AG08396 (cell line): ENCODE measurements at places on chromosomes 1 and 21.

GRCh38 chr1:29444081-29444715, 207.9 kb downstream of the PTPRU start:
- DNase-seq: no peak

GRCh38 chr1:230975636-230976035, 3.0 kb downstream of the TTC13 start:
- DNase-seq: no peak

DNA sequence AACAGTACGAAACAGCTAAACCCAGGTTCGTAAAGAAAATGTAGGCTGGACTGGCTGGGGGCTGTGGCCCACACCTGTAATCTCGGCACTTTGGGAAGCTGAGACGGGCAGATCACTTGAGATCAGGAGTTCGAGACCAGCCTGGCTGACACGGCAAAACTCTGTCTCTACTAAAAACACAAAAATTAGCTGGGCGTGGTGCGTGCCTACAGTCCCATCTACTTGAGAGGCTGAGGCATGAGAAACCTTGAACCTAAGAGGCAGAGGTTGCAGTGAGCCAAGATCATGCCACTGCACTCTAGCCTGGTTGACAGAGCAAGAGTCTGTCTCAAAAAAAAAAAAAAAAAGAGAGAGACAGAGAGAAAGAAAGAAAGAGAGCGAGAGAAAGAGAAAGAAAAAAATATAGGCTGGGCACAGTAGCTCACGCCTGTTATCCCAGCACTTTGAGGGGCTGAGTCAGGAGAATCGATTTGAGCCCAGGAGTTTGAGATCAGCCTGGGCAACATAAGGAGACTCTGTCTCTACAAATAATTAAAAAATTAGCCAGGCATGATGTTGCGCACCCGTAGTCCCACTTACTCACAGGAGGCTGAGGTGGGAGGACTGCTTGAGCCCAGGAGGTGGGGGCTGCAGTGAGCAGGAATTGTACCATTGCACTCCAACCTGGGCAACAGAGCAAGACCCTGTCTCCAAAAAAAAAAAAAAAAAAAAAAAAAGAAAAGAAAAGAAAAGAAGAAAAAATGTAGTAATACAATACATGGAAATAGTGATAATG, 35.7 kb downstream of the CAPZB start:
- no peak for DNase-seq

DNA sequence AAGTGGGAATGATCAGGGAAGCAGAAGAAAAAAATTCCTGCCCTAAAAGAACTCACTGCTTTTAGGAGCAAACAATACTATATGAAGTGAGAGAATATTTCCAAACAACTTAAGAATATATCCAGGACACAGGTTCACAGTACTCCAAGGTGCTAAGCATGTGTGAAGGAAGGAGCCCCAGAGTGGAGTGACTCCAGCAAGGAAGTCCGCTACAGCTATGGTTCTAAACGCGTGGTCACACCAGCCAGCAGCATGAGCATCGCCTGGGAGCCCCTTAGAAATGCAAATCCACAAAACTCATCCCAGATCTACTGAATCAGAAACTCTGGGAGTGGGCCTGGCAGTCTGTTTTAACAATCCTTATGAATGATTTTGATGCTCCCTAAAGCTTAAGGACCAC, 36.1 kb downstream of the GADD45A start:
- DNase-seq: no peak

DNA sequence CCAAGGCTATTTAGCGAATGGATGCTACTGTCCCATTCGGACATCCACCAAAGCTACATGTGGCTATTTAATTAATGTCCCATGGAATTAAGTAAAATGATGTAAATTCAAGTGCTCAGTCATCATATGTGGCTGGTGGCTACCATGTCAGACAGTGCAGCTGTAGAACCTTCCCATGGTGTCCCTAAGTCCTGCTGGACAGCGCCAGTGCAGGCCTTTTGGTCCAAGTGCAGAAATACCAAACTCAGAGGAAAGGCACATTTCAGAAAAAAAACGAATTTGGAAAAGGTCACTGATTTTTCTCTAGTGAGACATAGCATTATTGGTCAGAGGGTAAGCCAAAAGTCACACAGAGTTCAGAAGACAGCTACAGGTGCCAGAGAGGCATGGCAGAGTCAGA, 17.6 kb downstream of the TMPRSS2 start:
- no peak for DNase-seq

- no peak for DNase-seq
Measured at GRCh38 chr1:228378873-228379460, 27.7 kb downstream of the TRIM11 start.

DNA sequence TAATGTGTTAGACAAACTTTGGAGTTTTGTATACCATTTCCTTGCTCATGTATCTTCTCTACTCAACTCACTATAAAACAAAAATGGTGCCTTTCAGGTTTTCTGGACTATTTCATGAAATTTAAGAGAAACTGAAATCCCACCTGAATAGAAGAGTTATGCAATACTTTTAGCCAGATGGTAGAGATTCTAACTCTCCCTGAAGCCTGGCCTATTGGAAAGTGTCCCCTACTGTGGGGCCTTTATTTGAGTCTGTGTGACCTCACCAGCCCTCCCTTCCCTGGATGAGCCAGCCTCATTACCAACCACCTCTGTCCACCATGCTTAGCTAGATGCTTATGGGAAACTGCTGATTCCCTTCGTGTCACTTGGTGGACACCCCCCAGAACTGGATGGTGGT, 35.5 kb downstream of the TBX19 start:
- DNase-seq: no peak

- no peak for DNase-seq
Measured at GRCh38 chr1:176609556-176610408, 146.8 kb downstream of the PAPPA2 start.

DNA sequence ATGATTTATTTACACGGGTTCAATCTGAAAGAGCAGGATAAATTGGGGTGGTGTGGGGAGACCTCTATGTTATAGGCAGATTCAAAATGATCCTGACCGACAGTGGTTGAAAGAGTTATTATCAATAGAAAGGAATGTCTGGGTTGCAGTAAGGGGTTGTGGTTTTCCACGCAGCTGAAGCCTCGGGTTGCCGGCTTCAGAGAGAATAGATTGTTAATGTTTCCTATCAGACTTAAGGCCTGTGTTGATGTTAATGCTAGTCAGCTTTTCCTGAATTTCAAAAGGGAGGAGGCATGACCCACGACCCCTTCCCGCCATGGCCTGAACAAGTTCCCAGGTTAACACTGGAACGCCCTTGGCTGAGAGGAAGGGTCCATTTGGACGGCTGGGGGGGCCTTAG, 2.2 kb upstream of the UBE2J2 start:
- DNase-seq: no peak

GRCh38 chr1:8984990-8985389, 39.3 kb downstream of the CA6 start:
- no peak for DNase-seq

GRCh38 chr1:214615109-214615508, 12.1 kb downstream of the CENPF start:
- DNase-seq: peak; percentile 36

DNA sequence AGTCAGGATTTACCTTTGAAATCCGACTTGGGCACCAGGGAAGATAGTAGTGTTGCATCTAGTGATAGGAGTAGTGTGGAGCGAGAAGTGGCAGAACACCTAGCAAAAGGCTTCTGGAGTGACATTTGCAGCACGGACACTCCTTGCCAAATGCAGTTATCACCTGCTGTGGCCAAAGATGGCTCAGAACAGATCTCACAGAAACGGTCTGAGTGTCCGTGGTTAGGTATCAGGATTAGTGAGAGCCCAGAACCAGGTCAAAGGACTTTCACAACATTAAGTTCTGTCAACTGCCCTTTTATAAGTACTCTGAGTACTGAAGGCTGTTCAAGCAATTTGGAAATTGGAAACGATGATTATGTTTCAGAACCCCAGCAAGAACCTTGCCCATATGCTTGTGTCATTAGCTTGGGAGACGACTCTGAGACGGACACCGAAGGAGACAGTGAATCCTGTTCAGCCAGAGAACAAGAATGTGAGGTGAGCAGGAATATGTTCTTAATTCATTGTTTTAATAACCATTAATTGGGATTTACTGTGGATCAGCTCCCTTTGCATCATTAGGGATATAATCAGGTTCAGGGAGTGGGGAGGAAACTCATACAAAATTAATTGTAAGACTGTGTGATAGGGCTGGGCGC, 28.3 kb downstream of the BACH1 start:
- DNase-seq: no peak

GRCh38 chr1:15134285-15134684, 19.3 kb upstream of the TMEM51 start:
- no peak for DNase-seq

- no peak for DNase-seq
Measured at GRCh38 chr1:59171788-59172187, 125.1 kb upstream of the FGGY start.

GRCh38 chr1:227369102-227369760, 50.9 kb upstream of the CDC42BPA start:
- no peak for DNase-seq

DNA sequence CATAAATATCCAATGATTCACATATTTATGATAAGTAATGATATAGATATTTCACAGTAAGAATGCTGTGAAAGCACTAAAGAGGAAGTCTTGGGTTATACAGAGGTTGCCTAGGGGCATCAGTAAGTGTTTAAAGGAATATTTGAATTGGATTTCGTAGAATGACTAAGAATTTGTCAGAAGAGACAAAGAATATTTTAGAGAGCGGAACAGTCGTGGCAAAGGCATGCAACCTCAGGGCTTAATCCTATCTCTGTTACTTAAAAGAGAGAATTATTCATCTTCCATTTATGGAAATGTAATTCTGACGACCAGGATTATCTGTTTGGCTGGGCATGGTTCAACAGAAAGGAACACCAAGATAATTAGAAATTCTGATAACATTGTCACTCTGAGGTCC, 171.9 kb upstream of the NR5A2 start:
- no peak for DNase-seq

DNA sequence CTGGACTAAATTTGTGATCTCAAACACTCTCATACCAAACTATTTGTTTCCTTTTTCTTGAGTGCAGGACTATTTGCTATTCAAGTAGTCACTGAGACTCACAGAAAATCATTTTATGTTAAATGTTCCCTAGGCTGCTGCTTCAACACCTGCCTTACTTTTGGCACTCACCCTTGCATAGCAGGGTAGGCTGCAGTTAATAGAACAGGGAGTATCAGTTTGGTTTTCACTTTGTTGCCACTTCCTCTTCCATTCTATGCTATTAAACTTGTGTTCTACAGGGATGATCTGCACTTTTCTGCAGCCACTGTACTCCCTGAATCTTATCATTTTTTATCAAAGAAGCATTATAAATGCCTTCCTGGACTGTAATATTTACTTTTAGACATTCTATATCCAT, 148.7 kb upstream of the PRMT6 start:
- no peak for DNase-seq

- DNase-seq: no peak
Measured at GRCh38 chr1:163072658-163073057, 3.5 kb downstream of the RGS4 start.

- no peak for DNase-seq
Measured at GRCh38 chr1:11455967-11456570, 22.9 kb upstream of the DISP3 start.

GRCh38 chr1:209884665-209885117, 53.3 kb upstream of the SYT14 start:
- DNase-seq: peak; percentile 95

DNA sequence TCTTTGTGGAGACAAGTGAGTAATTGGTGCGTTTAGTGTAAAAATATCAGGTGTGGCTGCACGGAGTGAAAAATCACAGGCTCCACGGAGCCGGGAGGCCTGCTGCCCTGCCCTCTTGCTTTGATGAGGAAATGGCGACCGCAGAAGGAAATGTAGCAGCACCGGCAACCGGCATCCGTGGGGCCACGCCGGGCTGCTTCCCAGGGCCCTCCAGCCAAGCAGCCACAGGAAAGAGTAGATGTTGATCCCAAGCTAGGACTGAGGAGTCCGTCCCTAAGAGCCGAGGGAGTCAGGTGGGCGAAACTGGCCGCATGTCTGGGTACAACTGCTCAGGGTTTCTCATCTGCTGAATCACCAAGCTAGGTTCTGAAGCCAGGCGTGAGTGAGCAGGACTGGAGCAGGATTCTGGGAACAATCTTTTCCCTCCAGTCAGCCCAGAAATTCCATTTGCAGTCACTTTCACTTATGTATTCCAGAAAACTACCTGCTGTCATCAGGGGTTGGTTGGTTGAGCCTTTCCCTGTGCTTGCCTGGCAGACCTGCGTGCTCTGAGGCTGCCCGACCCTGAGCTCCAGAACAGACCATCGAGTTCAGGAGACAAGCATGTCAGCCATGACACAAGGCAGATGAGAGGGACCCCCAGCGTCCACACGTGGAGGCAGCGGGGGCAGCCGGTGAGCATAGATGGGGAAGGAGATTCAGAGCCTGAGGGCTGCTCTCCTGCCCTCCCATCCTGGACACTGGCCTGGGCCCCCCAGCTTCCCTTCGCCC, 5.8 kb upstream of the ITGB2 start:
- DNase-seq: no peak

DNA sequence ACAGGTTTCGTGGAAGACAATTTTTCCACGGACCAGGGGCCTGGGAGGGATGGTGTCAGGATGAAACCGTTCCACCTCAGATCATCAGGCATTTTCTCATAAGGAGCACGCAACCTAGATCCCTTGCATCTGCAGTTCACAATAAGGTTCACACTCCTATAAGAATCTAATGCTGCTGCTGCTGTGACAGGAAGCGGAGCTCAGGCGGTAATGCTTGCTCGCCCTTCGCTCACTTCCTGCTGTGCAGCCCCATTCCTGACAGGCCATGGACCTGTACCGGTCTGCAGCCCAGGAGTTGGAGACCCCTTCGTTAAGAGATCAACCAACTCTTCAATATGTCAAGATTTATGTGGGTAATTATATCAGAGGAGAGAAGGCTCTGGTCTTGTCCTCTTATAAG, 3.3 kb upstream of the DHX9 start:
- DNase-seq: no peak

DNA sequence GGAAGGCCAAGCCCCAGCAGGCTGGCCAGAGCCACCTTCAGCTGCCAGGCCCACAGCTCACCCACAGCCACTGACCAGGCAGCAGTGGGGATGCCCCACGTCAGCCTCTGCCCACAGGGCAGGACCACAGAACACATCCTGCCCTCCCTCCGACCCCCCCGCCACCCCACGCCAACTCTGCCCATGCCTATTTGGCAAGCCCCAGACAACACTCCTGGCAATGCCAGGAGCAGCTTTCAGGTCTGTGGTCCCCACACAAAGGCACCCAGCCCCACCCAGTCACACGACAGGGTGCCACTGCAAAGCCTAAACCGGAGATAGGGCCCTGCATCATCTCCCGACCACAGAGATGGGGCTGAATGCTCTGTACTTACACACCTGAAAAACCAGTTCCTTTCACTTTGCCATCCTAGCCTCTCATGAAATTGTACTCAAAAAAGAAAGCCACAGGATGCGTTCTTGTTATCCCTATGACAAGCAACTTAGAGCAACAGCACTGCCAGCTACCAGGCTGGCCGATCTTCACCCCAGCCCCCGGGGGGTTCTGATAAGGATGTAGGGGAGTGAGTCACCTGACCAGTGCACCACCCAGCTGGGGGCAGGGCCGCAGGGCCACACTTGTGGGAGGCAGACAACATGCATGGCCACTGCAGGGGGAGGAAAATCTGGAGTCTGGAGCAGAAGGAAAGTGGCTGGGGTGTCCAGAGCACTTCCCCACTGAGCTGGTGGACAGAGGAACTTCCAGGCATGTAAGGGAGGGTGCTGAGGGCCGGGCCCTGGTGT, 36.2 kb downstream of the UBE2G2 start:
- no peak for DNase-seq
